ENCODE measurements at places on chromosomes 4 and X. TPM values are rescaled to one million over a fixed set of nuclear protein-coding genes. Genes with fewer than 3 reads are reported as not detected.

The SAT1 gene
- 196 TPM for polyA plus RNA-seq

DNA sequence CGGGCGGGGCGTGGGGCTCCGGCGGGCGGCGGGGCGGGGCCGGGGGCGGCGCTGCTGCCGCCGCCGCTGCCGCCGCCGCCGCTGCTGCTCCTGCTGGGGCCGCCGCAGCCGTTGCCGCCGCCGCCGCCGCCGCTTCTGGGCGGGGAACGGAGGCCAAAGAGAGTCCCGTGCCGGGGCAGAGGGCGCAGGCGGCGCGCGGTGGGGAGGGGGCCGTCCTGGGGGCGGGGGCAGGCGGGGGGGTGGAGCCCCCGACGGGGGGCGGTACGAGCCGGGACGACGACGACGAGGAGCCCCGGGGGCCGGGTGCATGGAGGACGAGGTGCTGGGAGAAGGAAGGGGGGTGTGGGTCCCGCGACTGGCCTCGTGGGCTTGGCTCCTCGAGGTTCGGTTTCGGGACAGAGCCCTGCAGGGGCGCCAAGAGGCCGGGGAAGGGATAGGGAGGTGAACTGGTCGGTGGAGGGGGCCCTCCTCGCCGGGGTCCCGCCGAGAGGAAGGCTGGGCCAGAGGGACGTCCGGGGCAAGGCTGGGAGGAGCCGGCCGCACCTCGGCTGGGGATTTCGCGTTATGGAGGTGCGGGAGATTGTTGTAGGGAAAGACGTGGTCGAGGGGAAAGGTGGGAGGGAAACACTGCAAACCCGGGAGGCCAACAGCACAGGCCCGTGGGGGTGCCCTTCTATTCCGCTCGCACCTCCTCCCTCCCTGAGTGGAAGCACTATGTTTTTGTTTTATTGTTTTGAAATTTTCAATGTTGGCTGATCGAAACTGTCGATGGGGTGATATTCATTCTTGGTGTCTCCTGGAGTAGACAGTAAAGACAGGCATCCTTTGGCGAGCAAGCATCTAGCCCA is 1.9 kb downstream of the BCORL1 start:
- peak; percentile 22 for DNase-seq

DNA sequence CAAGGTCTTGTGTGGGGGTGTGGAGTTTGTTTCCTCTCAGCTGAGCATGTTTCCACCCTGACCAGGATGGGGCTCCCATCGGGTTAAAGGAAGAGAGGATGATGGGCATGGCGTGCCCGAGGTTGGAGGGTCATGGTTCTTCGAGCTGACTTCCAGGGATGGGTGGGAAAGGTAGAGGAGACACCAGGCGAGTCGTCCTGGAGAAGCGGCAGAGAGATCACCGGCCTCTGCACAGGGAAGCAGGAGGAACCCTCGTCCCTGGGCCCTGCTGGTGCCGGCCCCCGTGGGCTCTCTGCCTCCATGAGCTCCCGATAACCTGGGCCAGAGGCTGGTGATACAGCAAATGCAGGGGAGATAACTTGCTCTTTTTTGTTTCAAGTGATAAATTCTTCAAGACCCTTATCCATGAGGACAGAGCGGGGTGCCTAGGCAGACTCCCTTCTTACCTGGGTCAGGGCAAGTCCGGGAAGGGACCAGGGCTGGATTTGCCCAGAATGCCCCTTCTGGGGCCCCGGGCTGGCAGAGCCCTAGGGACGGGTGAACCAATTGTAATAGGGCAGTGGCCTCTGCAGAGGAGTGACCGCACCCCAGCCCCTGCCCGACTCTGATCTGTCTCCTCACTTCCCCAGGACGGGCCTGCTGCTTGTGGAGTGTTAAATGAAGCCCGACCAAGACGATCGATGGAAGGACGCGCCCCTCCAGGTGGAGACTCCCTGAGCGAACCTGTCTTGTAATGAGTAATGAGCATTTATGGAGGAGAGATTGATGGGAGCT is 63.0 kb downstream of the CPZ start:
- no peak for DNase-seq

- no peak for DNase-seq
Observed at GRCh38 chr4:186727977-186728519, 4.4 kb upstream of the FAT1 start.

DNA sequence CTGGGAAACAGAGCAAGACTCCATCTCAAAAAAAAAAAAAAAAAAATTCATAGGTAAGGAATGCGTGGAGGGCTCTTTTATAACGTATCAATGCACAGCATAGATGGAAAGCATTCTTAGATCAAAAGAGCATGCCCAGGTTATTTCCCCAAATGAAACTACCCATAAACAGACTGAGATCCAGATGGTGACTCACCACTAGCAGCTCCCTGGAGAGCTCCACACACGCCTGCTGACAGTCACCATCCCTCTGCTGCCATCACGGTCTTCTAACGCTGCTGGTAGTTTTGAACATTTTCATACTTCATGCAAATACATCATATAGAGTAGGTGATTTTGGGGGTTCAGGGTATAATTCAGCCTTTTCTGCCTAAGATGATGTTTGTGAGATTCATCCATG is 136.9 kb downstream of the ASMT start:
- DNase-seq, result no peak

- DNase-seq, result no peak
Observed at GRCh38 chrX:44871931-44872820, 812 bp upstream of the KDM6A start.

DNA sequence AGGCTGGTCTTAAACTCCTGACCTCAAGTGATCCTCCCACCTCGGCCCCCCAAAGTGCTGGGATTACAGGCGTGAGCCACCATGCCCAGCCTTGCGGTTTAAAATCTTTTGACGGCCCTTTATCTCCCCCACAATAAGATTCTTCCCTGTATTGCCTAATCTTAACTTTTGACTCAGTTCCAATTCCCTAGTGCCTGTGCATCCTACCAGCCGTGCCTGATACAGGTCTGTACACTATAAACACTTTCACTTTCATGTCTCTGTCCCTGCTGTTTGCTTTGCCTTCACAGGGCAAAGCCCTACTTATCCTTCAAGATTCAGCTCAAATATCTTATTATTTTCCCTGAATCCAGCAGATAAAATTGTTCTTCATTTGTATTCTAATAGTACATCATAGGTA is 74.6 kb downstream of the WDR44 start:
- DNase-seq, result no peak

GRCh38 chrX:15525664-15526416 is 25.2 kb downstream of the BMX start:
- DNase-seq, result no peak

The FLNA gene
- polyA plus RNA-seq, result 1,231 TPM

DNA sequence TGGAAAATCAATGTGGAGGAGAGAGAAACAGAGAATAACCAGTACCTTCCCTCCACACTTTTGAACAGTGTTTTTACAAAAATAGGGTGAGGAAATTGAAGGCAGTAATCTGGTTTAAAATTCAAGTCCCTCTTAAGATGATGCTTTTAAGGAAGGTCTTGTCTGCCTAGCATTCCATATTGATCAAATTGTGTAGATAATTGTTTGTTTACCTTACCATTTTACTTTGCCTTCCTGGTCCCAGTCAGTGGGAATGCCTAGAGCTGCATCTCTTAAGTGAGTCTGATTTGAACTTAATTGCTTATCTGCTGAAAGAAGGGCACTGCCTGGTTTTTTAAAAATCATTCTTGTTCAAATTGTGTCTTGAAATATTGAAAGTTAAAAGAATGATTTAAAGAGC is 14.4 kb upstream of the MAOA start:
- DNase-seq, result no peak

DNA sequence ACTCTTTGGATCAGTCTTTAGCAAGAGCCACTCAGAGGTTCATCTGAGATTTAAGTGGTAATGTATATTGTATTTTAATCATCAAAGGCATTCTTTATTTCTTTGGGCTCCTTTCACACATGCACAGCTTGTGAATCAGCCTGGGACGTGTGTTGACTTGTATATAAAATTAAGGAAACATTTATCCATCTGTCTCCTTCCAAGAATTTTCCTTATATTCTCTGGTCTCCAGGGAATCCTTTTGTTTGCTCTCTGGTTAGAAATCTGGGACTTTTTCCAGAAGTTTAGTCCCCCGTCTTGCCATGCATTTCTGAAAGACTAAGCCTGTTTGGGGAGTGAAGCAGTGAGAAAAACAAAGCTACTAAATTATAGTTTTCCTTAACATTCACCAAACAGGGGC is 212.3 kb downstream of the DCAF12L2 start:
- no peak for DNase-seq

DNA sequence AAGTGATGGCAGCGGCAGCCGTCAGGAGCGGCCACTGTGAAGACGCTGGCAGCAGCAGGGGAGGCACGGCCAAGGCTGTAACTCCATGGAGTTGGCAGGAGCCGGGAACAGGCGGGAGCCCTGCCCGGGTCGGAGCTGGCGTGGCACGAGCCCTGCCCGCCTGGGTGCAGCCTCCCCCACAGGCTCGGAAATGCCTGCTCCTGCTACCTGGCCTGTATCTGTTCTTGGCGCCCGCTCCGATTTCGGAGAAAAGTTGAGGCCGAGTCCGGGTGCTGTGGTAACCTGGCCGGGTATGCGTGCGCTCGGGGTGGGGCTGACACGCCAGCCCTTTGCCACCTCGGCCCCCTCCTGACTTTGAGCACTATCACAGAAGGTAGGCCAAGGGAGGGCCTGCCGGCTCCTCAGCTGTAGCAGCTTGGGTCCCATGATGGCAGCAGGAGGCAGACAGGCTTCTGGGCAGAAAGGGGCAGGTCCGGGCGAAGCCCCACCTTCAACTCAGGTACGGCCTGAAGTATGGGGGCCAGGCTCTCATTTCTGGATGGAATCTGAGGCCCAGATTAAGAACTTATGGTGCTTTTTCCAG is 51.2 kb upstream of the SHISA3 start:
- DNase-seq, result no peak

DNA sequence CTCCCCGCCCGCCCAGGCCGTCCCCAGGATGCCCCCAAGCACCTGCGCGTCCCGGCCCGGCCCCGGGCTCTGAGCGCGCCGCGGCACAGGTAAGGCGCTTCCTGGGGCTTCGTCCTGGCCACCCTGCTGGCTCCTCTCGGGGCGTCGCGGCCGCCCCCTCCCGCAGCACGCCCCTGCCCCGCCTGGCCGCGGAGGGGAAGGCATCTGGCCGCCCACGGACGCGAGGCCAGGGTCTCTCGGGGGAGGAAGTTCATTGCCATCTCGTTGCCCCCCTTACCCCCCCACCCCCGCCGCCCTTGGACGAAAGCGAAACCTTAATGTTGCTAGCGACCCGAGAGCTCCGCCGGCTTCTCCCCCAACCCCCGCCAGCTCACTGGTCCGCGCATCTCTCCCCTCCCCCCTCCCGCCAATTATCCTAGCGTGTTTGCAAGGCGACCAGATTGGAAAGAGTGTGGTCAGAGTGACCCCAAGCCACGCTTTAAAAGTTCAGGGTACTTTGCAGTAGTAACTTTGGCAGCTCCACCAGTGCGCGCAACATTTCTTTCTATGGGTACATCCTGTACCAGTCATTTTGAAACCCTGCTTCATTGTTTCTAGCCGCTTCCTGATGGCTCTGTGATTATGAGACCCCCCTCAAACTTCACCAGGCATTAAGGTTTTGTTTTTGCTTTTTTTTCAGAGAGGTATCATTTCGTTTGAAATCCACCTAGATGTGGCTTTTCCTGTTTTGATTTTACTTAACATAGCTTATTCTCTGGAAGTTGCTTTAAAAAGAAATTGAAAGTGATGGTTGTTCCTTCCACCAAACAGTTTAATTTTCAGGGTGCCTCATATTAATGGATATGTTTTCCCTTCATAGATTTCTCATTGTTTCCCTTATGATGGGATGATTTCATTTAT is 626 bp downstream of the TBC1D1 start:
- DNase-seq, result peak; percentile 72

- no peak for DNase-seq
Observed at GRCh38 chr4:175776217-175776616, 35.8 kb downstream of the GPM6A start.

GRCh38 chrX:42242004-42242403 is 318.6 kb upstream of the CASK start:
- no peak for DNase-seq

The SLC7A11 gene
- not detected for polyA plus RNA-seq

DNA sequence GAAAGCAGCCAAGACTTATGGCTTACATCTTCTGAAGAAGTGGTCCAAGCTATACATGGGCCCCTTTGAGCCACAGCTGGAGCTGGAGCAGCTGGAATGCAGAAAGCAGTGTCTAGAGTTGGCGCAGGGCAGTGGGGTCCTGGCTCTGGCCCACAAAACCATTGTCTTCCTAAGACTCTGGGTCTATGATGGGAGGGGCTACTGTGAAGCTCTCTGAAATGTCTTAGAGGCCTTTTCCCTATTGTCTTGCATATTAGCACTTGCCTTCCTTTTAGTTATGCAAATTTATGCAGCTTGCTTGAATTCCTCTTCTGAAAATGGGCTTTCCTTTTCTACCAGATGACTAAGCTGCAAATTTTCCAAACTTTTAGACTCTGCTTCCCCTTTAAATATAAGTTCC is 15.3 kb downstream of the NPY1R start:
- DNase-seq, result no peak

DNA sequence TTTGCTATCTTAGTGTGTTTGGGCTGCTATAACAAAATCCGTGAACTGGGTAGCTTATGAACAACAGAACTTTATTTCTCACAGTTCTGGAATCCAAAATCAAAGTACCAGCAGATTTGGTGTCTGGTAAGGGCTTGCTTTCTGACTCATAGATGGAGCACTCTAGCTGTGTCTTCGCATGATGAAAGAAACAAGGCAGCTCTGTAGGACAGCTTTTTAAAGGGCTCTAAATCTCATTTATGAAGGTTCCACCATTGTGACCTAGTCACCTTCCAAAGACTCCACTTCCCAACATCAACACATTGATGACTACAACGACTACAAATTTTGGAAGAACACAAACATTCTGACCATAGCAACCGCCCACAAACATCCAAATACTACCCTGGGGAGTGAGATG is 158.6 kb upstream of the LCORL start:
- no peak for DNase-seq

GRCh38 chrX:40244980-40245379 is 147.2 kb upstream of the BCOR start:
- DNase-seq, result no peak

All from immature natural killer cell (primary cell).